ENCODE measurements at places on chromosomes 12 and 14.

DNA sequence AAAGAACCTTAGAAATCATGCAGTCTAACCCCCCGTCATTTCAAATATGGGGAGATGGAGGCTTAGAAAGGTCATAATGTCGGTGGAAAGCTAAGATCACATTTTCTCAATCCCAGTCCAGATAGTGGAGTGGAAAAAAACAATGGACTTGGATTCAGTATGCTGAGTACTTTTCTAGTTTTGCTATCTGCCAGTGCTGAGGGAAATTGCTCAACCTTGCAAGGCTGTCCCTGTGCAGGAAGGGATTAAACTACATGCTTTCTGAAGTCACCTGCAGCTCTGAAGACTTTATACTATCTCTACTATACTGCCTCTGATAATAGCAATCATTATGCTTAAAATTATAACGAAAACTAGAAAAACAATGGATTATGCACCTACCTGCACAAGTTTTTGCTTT lies 272.8 kb downstream of the LRIG3 start:
- no peak for DNase-seq

DNA sequence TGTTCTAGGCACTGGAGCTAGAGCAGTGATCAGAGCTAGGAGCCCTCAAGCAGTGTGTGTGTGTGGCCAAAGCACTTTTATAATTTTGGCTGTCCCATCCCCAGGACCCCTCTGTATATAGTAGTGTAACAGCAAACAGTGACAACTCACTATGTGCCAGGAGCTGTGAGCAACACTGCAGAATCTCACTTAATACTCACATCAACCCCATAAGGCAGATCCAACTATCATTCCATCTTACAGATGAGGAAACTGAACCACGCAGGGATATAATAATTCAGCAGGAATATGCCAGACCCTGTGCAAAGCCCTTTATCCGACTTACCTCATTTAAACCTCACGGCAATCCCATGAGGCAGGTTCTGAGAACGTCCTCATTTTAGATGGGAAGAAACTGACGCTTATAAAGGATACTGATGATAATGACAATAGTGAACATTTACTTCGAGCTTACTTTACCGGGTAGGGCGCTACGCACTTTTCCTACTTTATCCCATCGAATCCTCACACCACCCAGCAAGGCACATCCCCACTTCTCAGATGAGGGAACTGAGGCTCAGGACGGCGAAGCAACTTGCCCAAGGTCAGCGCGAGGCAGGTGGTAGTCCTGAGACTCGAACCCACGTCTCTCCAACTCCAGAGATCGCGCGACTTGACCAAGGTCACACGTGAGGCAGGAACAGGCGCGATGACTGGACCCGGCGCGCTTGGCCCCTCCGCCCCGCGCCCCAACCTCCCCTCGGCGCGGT lies 687 bp downstream of the RAB35 start:
- no peak for DNase-seq

- peak; percentile 78 for DNase-seq
Observed at GRCh38 chr14:51581017-51581881, 70.5 kb upstream of the FRMD6 start.

- DNase-seq: no peak
Observed at GRCh38 chr12:114982760-114983159, 298.8 kb upstream of the TBX3 start.

- peak; percentile 64 for DNase-seq
Observed at GRCh38 chr12:104668274-104668718, 211.5 kb downstream of the CHST11 start.

DNA sequence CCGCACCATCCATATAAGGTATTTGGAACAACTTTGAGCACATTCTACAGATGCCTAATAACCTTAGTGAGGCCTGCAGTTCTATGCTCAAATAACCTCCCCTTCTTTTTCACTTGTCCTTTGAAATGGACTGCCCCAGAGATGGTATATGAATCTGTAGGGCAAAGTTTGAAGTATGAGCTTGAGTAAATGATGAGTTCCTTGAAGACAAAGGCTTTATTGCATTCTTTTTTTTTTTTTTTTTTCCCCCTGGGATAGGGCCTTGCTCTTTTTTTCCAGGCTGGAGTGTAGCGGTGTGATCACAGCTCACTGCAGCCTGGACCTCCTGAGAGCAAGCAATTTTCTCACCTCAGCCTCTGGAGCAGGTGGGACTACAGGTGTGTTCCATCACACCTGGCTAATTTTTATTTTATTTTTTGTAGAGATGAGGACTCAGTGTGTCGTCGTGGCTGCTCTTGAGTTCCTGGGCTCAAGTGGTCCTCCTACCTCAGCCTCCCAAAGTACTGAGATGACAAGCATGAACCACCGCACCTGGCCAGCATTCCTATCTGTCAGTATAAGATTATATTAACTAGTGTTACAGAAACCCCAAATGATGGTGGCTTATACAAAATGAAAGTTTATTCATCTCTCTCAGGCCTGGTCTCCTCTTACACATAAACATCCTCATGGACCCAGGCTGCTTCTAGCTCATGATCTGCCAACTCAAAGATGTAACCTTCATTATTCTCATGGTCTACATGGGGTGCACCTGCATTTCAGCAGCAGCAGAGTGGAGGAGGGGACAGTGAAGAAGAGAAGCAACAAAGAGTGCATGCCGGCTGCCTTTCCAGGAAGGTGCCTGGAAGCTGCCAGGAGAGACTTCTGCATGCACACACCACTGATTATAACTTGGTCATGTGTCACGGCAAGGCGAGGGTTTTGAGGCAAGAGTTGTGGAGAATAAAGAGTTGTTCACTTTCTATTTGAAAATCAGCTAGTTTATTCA lies 101.4 kb downstream of the DUSP16 start:
- DNase-seq: no peak

- DNase-seq: no peak
Observed at GRCh38 chr12:9786726-9787717, 26.3 kb upstream of the CD69 start.
